A549 treated with Mapracorat at 1 μM for 4 hours (cell line): ENCODE measurements at places on chromosomes 5 and 9. TPM values are rescaled to one million over a fixed set of nuclear protein-coding genes. Genes with fewer than 3 reads are reported as not detected.

Gene IL13
- 0.11 to 0.14 TPM in 2 of 5 replicates, not detected in the others for total RNA-seq

Gene BARHL1
- total RNA-seq = 0.07 TPM in 1 of 5 replicates, not detected in the others

Gene MYO10
- total RNA-seq = 36.8 to 42.5 TPM (median 37.3 TPM) in 5 replicates

Gene KYAT1
- total RNA-seq = 9.9 to 14.3 TPM (median 10.9 TPM) in 5 replicates

Gene GPR150
- total RNA-seq = 0.14 to 0.29 TPM (median 0.15 TPM) in 4 of 5 replicates, not detected in the other

Gene PCDHB4
- total RNA-seq = 0.07 to 0.13 TPM (median 0.09 TPM) in 4 of 5 replicates, not detected in the other

Gene KIF4B
- total RNA-seq = 0.02 TPM in 1 of 5 replicates, not detected in the others

Gene SNCAIP
- total RNA-seq = 0.10 TPM in 1 of 5 replicates, not detected in the others

Gene ADAMTS13
- total RNA-seq = 0.42 to 0.64 TPM (median 0.49 TPM) in 5 replicates

Gene TNFSF15
- 0.08 to 0.12 TPM (median 0.10 TPM) in 5 replicates for total RNA-seq

Gene MYMK
- total RNA-seq = not detected in 5 replicates

Gene SWI5
- 38.9 to 45.9 TPM (median 42.0 TPM) in 5 replicates for total RNA-seq

Gene PCDHB5
- total RNA-seq = 1.2 to 1.6 TPM (median 1.3 TPM) in 5 replicates

Gene PIGO
- total RNA-seq = 38.2 to 53.0 TPM (median 50.8 TPM) in 5 replicates

Gene FGD3
- 0.08 to 0.55 TPM (median 0.37 TPM) in 5 replicates for total RNA-seq
